ENCODE measurements at places on chromosomes 11 and 22.

DNA sequence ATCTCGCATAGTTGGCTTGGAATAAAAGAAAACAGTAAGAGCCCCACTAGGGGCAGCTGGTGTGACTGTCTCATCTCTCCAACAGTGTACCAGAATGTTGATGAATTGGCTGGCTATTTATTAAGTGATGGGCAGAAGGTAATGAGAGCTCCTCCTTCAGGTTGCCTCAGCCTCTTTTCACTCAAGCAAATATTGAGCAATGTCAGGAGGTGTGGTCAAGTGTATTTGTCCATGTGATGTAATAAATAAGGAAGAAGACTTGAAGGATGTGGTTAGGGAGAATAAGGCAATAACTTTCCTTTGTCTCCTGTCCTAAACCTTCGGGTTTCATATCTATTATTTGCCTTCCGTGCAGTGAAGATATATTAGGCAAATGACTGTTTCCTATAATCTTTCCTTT, at the start of gene TCN1:
Gene TCN1 (minus strand): TSS at position 91 of the 400 bp plus-strand sequence. CDS start 17 bp downstream, at position 74.
- no peak for DNase-seq

GRCh38 chr11:2801711-2802388, 83.7 kb downstream of the CDKN1C start:
- DNase-seq = no peak

GRCh38 chr11:128354476-128354875, 232.9 kb downstream of the ETS1 start:
- DNase-seq = no peak

DNA sequence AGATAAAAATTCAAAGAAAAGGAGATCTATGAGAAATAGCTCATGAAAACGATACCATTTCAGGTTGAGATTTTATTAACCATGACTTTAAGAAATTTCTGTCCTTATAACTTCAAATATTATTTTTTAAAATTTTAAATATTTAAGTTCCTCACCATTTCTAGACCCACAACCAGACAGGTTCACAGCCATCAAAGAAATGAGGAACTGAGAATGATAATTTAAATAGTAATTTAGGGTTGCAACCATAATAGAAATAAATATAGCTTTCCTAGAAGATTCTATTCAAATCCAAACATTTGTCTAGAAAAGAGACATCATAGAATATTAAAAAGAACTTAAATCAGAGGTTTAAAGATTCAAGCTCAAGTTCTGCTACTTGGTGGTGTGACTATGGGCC, 5.9 kb upstream of the VWA5A start:
- DNase-seq = no peak

- no peak for DNase-seq
Observed at GRCh38 chr22:25779890-25780289, 37.9 kb downstream of the MYO18B start.

- DNase-seq = no peak
Observed at GRCh38 chr11:75347781-75348566, 3.5 kb downstream of the ARRB1 start.

GRCh38 chr11:94201004-94201465, 72.4 kb downstream of the PANX1 start:
- DNase-seq = no peak

GRCh38 chr11:132361011-132361550, 990.7 kb downstream of the NTM start:
- DNase-seq = no peak

DNA sequence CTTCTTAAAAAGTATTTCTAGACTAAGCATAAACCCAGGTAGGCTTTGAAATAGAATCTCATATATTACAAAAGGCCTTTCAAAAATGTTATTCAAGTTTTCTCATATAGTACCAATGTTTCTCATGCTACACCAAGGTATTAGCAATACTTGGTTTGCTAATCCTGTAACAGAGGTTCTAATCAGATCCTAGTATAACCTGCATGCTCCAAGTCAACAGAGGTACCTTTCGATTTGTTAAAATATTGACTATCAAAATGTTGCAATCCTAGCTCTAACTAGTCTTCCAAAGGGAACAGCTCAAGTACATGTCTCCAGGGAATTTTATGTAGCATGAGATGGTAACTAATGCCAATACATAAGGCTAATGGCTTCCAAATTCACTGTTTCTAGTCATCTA, 98.1 kb upstream of the APOA1 start:
- DNase-seq = no peak

GRCh38 chr11:61256710-61257482, 15.9 kb downstream of the PGA5 start:
- DNase-seq = no peak

DNA sequence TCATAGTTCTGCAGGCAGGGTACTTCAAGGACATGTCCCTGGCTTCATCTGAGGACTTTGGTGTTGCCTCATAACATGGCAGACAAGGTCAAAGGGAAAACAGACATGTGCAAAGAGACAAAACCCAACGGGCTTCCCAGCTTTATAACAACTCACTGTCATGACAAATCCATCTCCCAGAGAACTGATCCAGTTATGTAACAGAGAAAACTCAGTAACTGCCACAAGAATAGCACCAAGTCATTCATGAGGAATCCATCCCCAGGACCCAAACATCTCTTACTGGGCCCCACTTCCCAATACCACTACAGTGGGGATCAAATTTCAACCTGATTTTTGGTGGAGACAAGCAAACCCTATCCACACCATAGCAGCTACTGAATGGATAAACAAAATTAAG, 13.0 kb downstream of the OR52N4 start:
- DNase-seq = no peak

- no peak for DNase-seq
Observed at GRCh38 chr11:29022676-29023075, 914.5 kb downstream of the METTL15 start.

- no peak for DNase-seq
Observed at GRCh38 chr22:20238536-20238900, 29.6 kb downstream of the RTN4R start.

GRCh38 chr11:36070213-36070953, 126.5 kb downstream of the LDLRAD3 start:
- no peak for DNase-seq

Measured in forelimb muscle (tissue), 1 donor.